ENCODE measurements at places on chromosomes 16 and 17.

DNA sequence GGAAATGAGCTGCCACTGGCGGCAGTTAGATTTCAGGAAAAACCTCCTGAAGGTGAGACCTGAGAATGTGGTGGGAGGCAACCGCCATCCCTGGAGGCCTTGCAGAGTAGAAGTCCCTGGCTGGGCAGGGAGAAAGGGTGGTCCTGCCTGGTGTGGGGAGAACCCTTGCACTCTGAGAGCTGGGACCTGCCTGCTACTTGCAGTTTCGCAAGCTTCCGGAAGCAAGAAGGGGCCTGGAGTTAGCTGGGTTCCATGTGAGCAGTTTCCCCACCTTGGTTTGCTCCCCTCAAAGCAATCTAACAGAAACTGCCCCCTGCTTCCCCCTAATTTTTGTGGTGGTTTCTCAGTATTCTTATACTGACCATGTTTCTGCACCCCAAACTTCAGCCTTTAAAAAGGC, 6.5 kb downstream of the ZNF629 start:
- no peak for DNase-seq

- DNase-seq, result no peak
These were observed 2.5 kb downstream of the DEXI start for GRCh38 chr16:10939649-10940234.

DNA sequence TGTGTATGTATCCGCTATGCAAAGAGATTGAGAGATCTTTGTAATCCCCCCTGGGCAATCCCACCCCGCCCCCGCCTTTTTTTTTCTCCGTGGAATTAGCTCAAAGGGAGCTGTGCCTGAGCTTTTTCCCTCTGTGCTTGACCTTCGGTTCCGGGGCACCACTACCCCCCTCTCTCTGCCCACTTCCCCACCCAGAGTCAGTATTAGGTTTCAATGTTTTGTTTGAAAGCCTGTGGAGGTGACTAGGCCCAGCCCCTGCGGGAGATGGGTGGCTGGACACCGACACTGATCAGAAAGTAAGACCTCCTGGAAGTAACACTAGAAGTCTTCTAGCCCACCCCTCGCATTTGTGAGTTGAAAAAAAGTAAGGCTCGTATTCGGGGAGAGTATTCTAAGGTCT, 7.0 kb downstream of the CBLN1 start:
- no peak for DNase-seq

GRCh38 chr17:35088356-35088880, 24.9 kb upstream of the RFFL start:
- DNase-seq, result no peak

DNA sequence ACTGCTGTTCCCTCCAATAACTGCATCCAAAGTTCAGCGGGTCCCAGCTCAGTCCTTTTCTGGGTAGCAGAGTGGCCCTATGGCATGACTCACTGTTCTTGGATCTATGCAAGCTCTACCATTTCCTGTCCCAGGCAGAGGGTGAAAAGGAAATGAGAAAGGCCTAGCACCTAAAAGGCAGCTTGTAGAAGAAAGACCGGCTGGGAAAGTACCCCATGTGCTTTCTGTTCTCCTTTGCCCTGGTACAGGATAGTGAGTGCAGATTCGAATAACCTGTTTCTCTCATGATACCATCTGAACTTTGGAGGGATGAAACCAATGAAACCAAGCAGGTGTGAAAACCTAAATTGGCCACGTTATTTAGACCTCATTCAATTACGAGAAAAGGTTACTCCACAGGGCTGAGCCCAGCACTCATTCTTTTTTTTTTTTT, 12.7 kb upstream of the HASPIN start:
- DNase-seq, result no peak

GRCh38 chr16:56425439-56425832, at the start of gene AMFR:
Gene AMFR, minus strand, starts transcription at chr16:56425545. Its CDS starts 218 bp downstream, at chr16:56425327.
- DNase-seq, result peak; percentile 55

DNA sequence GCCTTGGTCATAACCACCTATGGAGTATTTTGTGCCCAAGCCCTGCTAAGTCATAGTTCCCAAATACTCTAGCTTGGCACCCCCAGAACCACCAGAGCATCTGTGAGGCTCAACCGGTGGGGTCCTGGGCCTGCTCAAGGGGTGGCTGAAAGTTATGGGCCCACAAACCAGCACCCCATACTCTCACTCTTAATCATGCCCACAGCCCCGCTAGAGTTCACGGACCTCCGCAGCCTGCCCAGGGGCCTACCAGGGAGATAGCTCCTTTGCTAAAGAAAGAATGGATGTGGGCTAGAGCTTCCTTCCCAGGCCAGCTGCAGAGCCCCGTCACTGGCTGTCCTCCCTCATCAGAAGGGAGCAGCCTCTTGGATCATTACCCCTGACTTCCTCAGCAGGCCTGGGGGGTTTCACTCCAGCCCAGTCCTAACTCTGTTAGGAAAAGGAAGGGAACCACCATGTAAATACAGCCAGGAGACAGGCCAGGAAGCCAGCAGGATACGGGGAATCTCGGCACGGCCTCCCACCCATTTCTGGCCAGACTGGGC, 1.4 kb downstream of the GIT1 start:
- no peak for DNase-seq

GRCh38 chr16:15507301-15507958, 73.0 kb downstream of the BMERB1 start:
- no peak for DNase-seq

DNA sequence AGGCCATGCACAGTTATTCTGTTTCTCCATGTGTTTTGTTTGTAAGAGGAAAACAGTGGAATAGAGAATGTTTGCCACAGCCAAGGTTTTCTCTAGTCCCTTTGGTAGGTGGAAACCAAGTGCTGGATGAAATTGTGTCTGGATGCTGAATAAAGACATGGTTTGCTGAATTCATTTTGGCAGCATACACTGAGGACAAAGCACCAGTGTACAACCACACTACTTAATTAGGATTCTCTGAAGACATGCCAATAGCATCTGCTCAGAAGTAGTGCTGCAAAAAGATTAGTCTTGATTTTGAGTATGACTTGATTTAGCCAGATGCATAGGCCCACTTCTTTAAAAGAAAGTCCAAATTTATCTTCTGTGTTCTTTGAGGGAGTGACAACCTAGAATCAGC, 230.5 kb upstream of the CACNG5 start:
- DNase-seq, result no peak

DNA sequence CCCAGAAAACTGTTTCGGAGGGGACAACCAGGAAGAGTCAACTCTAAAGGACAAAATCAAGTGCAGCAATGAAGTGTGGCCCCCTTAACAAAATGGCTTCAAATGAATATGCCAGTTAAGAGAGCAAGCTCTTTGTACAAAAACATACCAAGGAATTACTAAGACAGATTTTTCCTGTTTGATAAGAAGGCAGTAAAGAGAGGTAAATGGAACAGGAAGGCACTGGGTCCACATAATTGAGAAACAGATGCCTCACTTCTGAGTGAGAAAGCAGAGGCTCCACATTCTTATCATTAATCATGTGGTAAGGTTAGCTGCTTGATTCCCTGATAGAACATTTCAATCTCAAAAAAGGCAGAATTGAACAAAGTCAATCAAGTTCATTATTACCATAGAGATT, 44.9 kb downstream of the MBTD1 start:
- no peak for DNase-seq

GRCh38 chr16:85652431-85653221, 36.1 kb downstream of the GINS2 start:
- peak; percentile 53 for DNase-seq
